ENCODE measurements at places on chromosomes 12 and 14. TPM values are rescaled to one million over a fixed set of nuclear protein-coding genes. Genes with fewer than 3 reads are reported as not detected.

The MIP gene
- not detected for total RNA-seq

The RABGGTA gene
- total RNA-seq: 80.3 TPM

The CCDC184 gene
- 0.05 TPM for total RNA-seq

The CCND2 gene
- total RNA-seq: 200 TPM

The JDP2 gene
- total RNA-seq: 29.2 TPM

The KLRK1 gene
- total RNA-seq: not detected

The SIX1 gene
- 11.3 TPM for total RNA-seq

The JAG2 gene
- 89.4 TPM for total RNA-seq

The NPC2 gene
- total RNA-seq: 325 TPM

The KRT74 gene
- 0.33 TPM for total RNA-seq

The GLIPR1L1 gene
- total RNA-seq: not detected

The ETV6 gene
- total RNA-seq: 10.4 TPM

The PTPN6 gene
- 21.0 TPM for total RNA-seq

The CD163 gene
- total RNA-seq: not detected

The HOXC11 gene
- not detected for total RNA-seq

The C14orf132 gene
- total RNA-seq: 0.49 TPM

The ISM2 gene
- 0.14 TPM for total RNA-seq

The TMEM121 gene
- 4.5 TPM for total RNA-seq
